Transverse colon (tissue), 4 donors: ENCODE measurements at places on chromosomes 16 and 17. TPM values are rescaled to one million over a fixed set of nuclear protein-coding genes. Genes with fewer than 3 reads are reported as not detected.

DNA sequence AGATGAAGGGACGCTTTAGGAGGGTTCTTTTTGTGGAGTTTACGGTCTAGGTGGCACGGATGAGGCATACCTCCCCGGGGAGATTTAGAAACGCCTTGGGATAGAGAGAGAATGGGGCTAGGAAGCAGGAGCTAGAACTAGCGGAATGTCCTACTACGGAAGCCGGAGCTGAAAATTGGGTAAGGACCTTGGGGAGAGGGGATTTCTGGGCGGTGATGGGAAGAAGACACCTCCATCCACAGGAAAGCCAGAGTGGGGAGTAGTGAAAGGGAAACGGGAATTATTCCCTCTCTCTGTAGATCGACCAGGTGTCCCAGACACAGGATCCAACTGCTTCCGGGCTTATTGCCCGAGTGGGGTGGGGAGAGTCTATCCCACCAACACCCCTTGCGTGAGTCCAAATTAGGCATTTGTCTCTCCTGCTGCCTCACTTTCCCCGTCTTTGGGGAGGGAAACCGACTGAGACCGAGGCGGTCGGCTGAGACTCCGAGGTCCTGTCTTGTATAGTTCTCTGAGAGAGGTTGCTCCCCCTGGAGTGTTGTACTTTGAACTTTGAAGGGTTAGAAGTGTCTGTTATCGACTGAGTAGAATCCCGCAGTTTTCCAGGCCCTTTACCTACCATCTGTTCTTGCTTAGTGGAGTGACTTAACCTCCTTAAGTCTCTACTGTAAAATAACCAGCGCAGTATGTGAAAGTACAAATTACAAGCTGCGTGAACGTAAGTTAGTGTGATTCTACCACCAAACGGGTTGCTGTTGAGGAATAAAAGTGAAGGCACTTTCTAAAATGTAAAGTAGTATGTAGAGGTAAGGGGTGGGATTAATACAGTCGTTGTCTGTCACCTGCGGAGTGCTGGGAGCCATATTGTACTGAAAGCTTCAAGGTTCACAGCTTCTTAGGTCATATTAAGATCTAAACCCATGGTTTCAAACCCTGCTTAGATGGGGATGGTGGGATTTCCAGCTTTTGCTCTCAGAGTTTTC is 1.0 kb downstream of the RSPRY1 start:
- H3K27me3 ChIP-seq, result no peaks in the 10 kb centered on the region
- peak; percentile 39 for DNase-seq
- no peaks in the 10 kb centered on the region for H3K36me3 ChIP-seq
- peak overlapping the region; percentile 100 for H3K4me3 ChIP-seq
- peak overlapping the region; percentile 97 for H3K27ac ChIP-seq
- peaks cover 7% of the 10 kb centered on the region for H3K4me1 ChIP-seq

DNA sequence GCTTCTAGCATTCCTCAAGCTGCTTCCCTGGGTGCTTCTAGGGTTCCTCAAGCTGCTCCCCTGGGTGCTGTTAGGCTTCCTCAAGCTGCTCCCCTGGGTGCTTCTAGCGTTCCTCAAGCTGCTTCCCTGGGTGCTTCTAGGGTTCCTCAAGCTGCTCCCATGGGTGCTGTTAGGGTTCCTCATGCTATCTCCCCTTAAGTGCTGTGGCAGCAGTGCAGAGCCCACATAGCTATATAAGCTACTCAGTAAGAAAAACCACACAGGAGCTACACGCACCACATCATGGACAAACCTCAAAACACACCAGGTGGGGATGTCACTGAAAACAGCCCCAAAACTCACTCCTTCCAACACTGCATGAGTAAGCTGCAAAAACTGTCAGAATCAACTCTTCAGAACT is 35.2 kb downstream of the ANKRD11 start:
- H3K27me3 ChIP-seq, result no peaks in the 10 kb centered on the region
- no peak overlapping the region for H3K27ac ChIP-seq
- peaks cover 53% of the 10 kb centered on the region for H3K4me1 ChIP-seq
- H3K36me3 ChIP-seq, result no peaks in the 10 kb centered on the region
- H3K4me3 ChIP-seq, result no peak overlapping the region
- no peak for DNase-seq

GPATCH8 gene
- 53.1 TPM for total RNA-seq

DNA sequence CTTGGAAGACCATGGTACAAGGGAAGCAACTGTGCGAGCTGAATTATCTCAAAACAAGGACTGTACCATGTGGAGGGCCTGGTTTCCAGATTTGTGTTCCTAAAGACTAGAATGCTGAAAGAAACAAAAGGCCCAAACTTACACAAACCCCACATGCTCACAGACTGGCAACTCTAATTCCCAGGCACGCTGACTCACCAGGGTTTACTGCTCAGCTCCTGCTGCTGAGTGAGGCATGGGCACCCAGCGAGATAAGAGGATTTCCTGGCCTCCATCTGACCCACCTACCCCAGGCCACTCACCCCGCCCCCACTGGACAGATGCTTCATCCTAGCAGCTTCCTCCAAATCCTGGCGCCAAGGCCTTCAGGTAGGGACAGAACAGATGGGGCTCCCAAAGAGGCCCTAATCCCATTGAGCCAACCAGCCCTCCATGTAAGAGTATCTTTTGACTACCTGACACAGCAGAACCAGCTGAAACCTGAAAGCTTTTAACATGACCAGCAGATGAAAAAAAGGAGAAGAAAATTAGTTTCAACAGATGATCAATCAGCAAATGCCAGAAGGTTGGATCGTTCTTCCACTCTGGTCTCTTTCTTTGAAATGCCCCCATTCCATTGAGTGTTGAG is 33.9 kb downstream of the DCUN1D3 start:
- H3K36me3 ChIP-seq, result no peaks in the 10 kb centered on the region
- no peaks in the 10 kb centered on the region for H3K27me3 ChIP-seq
- no peak overlapping the region for H3K4me3 ChIP-seq
- DNase-seq, result peak; percentile 17
- peaks cover 53% of the 10 kb centered on the region for H3K4me1 ChIP-seq

GRCh38 chr16:12881740-12882139 is 19.7 kb upstream of the SHISA9 start:
- H3K4me3 ChIP-seq, result no peak overlapping the region
- H3K36me3 ChIP-seq, result no peaks in the 10 kb centered on the region
- H3K27me3 ChIP-seq, result no peaks in the 10 kb centered on the region
- no peaks in the 10 kb centered on the region for H3K4me1 ChIP-seq

GRCh38 chr17:77854759-77855745 is 103.5 kb upstream of the TNRC6C start:
- H3K27me3 ChIP-seq, result no peaks in the 10 kb centered on the region
- H3K4me3 ChIP-seq, result no peak overlapping the region
- H3K36me3 ChIP-seq, result no peaks in the 10 kb centered on the region

HEATR9 gene
- not detected for total RNA-seq

CNGB1 gene
- total RNA-seq, result 0.14 TPM

DNA sequence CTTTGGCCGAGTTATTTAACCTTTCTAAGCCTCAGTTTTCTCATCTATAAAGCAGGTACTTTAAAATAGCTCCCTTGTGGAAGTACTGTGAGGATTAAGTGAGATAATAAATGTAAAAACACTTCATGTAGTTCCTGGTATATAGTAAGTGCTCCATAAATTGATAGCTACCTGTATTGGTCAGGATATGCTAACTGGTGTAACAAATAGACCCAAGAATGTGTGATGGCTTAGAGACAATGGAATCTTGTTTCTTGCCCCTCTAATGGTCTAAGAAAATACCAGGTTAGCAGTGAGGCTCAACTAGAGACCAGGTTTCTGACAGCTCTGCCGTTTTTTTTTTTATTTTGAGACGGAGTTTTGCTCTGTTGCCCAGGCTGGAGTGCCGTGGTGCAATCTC is 29.8 kb downstream of the CCR7 start:
- H3K36me3 ChIP-seq, result no peaks in the 10 kb centered on the region
- peaks cover 16% of the 10 kb centered on the region for H3K4me1 ChIP-seq
- H3K27ac ChIP-seq, result peak overlapping the region; percentile 31
- DNase-seq, result no peak

SLC5A11 gene
- 6.8 TPM for total RNA-seq

SNAI3 gene
- total RNA-seq, result 0.27 TPM

CDH3 gene
- 0.32 TPM for total RNA-seq

SOX15 gene
- 4.3 TPM for total RNA-seq

NHERF2 gene
- 3.7 TPM for total RNA-seq

RHBDL1 gene
- total RNA-seq, result 6.0 TPM

DNA sequence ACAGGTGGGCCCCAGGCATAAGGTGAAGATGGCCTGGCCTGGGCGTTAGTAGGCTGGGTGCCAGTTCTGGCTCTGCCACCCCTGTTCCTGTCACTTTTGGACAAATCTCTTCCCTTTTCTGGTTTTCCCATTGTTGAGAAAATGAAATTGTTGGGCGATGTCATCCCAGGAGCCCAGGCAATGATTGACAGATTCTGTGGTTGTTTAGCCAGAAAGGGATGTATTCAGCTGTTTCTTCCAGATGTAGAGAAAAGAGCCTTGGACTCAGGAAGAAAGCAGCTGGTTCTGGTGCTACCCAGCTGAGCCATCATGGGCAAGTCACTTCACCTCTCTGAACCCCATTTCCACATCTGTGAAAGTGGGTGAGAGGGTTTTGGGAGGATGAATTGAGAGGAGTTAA is 60.1 kb upstream of the MRTFB start:
- H3K36me3 ChIP-seq, result no peaks in the 10 kb centered on the region
- H3K4me3 ChIP-seq, result no peak overlapping the region
- H3K27me3 ChIP-seq, result no peaks in the 10 kb centered on the region
- no peak overlapping the region for H3K27ac ChIP-seq

- H3K4me3 ChIP-seq, result no peak overlapping the region
- H3K36me3 ChIP-seq, result no peaks in the 10 kb centered on the region
- H3K4me1 ChIP-seq, result no peaks in the 10 kb centered on the region
- no peak overlapping the region for H3K27ac ChIP-seq
- DNase-seq, result no peak
- no peaks in the 10 kb centered on the region for H3K27me3 ChIP-seq
Observed at GRCh38 chr16:80954985-80955384, 51.7 kb downstream of the CMC2 start.

- no peak overlapping the region for H3K27ac ChIP-seq
- H3K4me1 ChIP-seq, result no peaks in the 10 kb centered on the region
- no peaks in the 10 kb centered on the region for H3K36me3 ChIP-seq
- H3K4me3 ChIP-seq, result no peak overlapping the region
- DNase-seq, result no peak
- no peaks in the 10 kb centered on the region for H3K27me3 ChIP-seq
Observed at GRCh38 chr17:53806473-53806872, 16.3 kb upstream of the KIF2B start.

KCNJ18 gene
- not detected for total RNA-seq

DNA sequence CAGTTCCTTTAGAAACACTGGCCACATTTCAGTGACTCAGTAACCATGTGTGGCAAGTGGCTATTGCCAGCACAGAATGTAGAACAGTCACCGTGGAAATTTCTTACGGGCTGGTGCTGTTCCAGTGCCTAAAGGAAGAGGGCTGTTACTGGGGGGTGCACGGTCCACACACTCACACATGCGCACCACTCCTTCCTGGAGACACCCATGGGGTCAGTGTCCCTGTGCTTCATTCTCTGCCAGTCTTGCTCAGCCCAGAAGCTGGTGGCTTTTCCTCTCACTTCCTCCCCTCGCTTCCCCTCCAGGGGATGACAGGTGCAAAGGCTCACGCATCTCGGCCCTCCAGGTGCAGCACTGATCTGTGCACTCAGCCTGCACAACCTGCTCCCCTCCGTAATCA is 115.6 kb downstream of the CCDC182 start:
- no peaks in the 10 kb centered on the region for H3K27me3 ChIP-seq
- no peak overlapping the region for H3K27ac ChIP-seq
- no peaks in the 10 kb centered on the region for H3K4me1 ChIP-seq
- no peak overlapping the region for H3K4me3 ChIP-seq
- H3K36me3 ChIP-seq, result no peaks in the 10 kb centered on the region

GRCh38 chr17:45391291-45391690 is 41.4 kb downstream of the ARHGAP27 start:
- no peak overlapping the region for H3K27ac ChIP-seq
- H3K4me1 ChIP-seq, result peaks cover 9% of the 10 kb centered on the region
- H3K27me3 ChIP-seq, result peaks cover 3% of the 10 kb centered on the region
- no peaks in the 10 kb centered on the region for H3K36me3 ChIP-seq
- DNase-seq, result no peak

DNA sequence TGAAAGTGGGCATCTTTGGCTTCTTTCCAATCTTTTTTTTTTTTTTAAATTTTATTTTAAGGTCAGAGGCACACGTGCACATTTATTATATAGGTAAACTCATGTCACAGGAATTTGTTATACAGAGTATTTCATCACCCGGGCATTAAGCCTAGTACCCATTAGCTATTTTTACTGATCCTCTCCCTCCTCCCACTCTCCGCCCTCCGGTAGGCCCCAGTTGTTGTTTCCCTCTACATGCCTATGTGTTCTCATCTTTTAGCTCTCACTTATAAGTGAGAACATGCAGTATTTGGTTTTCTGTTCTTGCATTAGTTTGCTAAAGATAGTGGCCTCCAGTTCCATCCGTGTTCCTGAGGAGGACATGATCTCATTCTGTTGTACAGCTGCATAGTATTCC is 108.5 kb downstream of the CYB561 start:
- no peak overlapping the region for H3K4me3 ChIP-seq
- H3K27me3 ChIP-seq, result no peaks in the 10 kb centered on the region
- no peak overlapping the region for H3K27ac ChIP-seq
- H3K36me3 ChIP-seq, result no peaks in the 10 kb centered on the region

DNA sequence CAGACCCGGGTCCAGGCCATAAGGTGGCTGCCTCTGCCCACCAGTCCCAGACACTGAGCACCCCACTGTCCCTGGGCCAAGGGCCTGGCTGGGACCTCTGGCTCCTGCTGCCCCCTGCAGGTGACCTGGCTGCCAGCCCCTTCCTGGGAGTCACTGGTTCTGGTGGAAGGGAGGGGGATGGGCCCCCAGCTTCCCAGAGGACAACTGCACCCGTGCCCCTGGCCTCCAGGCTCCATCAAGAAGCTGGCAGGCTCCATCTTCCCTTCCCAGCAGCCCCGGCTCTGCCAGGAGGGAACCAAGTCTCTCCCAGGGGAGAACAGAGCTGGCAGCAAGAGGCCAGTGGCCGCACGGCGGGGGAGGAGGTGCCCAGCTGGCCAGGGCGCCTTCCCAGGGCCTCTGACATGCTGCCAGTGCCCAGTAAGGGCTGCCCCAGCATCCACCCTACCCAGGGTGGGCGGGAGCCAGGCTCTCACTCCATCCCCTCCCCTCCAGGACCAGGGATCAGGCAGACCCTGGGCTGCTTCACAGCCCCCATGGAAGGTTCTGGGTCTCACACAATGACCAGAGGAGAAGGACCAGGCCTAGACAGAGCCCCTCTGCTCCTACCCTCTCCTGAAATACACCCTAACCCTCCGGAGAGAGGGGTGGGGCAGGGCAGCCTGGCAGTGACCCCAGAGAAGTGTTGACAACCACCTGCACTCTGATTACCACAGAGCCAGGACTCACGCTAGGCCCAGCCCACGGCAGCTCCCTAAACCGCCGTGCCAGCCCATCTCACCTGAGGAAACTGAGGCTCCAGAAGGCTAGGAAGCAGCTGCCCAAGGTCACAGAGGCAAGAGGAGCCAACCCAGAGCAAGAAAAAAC is 3.6 kb downstream of the CLUH start:
- H3K36me3 ChIP-seq, result no peaks in the 10 kb centered on the region
- H3K27me3 ChIP-seq, result no peaks in the 10 kb centered on the region
- H3K27ac ChIP-seq, result peak overlapping the region; percentile 91

- no peak for DNase-seq
- H3K27ac ChIP-seq, result no peak overlapping the region
- H3K36me3 ChIP-seq, result no peaks in the 10 kb centered on the region
- H3K4me3 ChIP-seq, result no peak overlapping the region
Observed at GRCh38 chr16:50879873-50880695, 138.2 kb downstream of the CYLD start.
